NK-92 treated with Interleukin-12 subunit alpha and Interleukin-12 subunit beta, amount 100 ng/mL, for 24 hours (cell line): ENCODE measurements at places on chromosomes 5 and 9.
A peak's percentile ranks its signal among the peaks of the same experiment; 100 is the strongest.

- no peak for DNase-seq
Observed at GRCh38 chr5:94240134-94240533, 378.3 kb downstream of the KIAA0825 start.

GRCh38 chr5:178147406-178147805 lies 6.3 kb downstream of the NHP2 start:
- DNase-seq = no peak

- no peak for DNase-seq
Observed at GRCh38 chr9:36913393-36914211, 120.5 kb downstream of the PAX5 start.

DNA sequence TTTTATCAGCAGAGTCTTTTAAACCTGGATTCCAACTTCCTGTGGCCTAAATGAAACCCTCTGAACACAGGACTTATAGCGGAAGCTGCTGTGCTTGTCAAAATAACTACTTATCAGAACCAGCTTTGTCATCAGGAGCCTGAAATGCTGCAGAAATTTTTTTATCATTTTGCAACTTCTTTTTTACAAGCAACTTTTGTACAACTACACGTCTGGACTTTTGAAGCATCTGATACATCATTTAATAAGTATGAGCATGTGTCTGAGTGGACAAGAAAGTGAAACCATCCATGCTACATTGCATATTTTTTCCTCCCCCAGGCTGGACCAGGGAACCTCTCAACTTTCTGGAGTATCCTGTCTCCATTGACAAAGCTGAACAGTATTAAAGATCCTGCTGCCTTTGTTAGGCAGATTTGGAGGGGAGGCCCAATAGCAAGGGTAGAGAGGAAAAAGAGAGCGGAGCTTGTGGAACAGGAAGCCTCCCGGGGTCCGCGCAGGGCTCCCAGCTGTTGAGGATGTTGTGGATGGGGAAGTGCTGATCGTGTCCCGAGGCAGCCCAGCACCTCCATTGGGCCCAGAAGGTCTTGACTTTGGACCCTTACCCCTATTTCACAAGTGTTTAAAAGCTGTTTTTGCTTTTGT lies 196.6 kb downstream of the MSX2 start:
- no peak for DNase-seq

GRCh38 chr5:165333623-165334022 lies 1828.2 kb downstream of the MAT2B start:
- DNase-seq = no peak

DNA sequence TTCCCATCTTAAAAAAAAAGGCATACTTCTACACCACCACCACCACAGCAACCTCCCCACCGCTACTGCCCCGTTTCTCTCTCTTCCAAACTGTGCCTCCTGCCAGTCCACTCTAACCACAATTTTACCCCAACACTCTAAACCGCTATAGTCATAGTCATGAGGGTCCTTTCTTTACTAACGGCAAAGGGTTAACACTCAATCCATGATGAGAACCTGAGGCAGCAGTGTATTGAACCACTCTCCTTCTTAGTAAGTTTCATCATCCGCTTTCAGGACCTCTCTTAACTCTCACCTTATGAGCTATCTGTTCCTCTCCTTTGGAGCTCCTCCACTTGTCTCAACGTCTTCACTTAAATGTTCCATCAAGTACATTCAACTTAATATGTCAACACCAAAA lies 34.0 kb downstream of the IDNK start:
- DNase-seq = no peak

DNA sequence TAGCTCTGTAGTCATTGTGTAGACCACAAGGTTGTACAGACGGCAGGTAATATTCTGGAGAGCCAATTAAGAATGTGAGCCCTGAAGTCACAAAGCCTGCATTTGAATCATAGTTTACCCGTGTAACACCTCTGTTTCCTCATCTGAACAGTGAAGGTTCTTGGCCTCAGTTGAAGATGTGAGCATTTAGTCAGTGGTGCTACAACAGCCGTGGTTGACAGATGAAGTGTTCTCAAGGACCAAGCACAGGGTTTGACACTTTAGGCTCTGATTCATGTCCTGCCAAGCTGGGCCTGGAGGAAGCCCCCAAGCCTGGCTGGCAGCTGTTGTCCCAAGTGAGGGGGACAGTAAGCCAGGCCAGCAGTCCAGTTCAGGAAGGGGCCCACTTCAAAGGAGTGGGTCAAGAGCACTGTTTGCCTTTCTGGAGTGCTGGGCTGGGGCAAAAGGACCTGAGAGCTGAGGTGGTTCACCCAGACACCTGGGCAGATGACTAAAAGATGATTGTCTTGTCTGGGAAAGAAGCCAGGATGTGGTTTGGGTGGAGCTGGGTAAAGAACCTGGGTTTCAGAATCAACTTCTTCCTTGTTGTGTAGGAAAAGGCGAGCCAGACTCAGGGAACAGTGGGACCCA lies 20.7 kb downstream of the FAXDC2 start:
- peak; percentile 48 for DNase-seq

DNA sequence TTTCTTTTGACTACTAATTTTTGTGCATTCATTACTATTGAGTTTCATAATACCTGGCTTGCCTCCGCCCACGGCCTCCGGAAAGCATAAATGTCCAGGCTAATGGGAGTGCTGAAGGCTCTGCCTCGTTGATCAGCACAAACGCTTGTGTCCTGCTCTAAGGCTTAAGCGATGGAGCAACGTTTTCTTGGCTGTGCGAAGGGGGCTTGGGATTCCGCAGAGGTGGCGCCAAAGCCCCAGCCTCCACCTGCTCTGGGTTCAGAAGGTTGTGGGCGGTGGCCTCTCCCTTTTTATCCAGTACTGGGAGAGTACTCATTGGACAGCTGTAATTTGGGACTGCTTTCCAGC lies 19.7 kb downstream of the ANXA2R start:
- DNase-seq = no peak

DNA sequence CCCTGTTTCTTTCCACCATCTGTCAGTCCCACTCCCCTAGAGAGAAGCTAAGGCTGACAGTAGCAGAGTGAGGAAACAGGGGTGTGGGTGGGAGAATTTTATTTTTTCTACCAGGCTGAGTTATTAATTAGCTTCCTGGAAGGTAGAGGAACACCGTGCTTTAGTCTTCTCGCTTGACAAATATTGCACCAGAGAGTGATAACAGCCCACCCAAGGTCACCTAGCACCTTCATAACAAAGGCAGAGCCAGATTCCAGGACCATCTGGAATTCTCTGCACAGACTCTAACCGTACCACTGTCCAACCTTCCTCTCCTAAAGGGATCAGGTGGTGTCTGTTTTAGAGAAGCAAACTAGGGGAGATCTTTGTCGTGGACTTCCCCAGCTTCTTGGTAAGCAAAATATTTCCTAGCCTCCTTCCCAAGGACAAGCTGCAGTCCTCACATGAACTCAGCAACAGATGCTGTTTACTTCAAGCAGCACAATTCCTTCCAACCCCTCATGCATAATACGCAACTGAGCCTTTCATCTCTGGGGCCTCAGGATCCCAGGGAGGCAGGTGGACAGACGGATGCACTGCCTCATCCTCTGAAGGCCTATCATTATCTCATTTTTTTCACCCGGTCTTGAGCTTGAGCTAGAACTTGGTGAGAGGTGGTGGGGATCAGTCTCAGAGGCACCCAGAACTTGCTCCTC lies 308.7 kb upstream of the BRINP1 start:
- no peak for DNase-seq

DNA sequence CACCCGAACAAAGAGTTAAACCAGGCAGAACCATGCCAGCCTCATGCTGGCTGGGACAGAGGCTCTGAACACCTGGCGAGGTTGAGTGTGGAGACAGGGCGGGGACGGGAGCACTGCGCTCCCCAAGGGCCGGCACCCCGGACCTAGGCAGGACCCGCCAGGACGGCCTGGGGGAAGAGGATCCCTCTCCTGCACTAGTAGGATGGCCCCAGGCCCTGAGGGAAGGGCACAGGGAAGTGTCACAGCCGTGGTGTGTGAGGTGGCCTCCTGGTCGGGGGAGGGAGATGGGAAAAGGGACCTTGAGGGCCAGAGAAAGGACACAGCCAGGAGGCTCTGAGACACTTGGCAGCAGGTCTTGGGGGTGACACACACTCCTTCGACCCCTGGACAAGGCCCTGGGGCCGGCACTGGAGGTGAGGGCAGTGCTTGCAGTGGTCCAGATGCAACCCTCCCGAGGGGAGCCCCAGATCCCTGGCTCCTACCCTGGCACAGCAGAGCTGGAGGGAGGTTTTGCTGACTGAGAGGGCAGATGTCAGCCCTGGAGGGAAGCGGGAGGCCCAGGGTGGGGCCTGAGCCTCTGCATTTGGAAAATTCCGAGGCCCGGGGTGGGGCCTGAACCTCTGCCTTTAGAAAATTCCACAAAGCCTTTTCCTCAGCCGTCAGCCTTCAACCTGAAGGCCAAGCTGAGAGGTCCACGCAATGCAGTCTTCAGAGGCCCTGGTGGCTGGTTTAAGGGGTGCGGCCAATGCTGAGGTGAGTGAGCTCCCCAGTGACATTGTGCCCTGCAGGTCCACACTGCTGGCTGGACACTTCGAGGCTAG lies 24.8 kb upstream of the TERT start:
- DNase-seq = no peak

DNA sequence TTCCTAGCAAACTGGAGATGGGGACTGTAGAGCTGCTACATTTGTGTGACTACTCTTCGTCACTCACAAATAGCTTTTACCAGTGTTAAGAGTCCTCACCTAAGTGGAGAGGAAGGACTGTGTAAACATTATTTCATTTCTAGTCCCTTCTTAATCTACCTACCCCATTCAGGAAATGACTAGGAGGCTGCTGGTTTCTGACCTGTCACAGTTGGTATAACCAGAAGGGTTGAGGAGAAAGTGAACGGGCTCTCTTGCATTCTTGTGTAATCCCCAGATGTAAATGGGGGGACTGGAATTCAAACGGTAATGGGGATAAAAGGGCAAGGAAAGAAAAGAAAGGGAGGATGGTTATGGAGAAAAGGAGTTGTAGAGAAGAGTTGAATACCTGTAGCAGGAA lies 35.4 kb upstream of the BNIP1 start:
- DNase-seq = no peak

DNA sequence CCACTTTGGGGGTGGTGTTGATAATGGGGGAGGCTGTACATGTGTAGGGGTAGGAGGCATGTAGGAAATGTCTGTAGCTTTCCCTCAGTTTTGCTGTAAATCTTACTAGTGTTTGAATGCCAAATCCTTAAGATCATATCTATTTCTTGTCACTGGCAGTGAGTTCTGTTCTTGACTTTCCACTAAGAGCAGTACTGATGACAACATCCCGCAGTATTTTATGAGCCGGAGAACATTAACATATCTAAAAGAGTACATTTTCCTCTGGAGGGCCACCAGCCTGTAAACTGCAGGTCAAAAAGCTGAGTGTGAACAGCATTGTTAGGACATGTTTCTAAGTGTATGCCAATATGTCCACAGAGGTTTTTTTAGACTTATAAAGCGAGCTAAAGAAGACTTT lies 2.5 kb upstream of the HSPB3 start:
- no peak for DNase-seq

DNA sequence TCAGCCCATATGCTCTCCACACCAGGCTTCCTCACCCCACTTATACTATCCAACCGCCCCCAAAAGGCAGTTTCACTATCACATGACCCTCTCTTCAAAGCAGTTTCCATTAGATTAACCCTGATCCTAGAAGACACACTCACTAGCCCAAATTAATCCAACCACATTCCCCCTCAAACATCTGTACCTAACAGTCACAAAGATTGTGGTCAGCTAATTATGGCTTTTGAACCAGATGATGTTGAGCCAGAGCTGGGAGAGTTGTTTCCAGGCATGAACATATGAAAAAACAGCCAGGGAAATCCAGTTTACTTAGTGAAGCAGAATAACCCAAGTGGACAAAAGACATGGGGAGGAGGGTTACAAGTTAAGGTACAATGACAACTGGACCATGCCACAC lies 131.2 kb downstream of the SPOCK1 start:
- no peak for DNase-seq

DNA sequence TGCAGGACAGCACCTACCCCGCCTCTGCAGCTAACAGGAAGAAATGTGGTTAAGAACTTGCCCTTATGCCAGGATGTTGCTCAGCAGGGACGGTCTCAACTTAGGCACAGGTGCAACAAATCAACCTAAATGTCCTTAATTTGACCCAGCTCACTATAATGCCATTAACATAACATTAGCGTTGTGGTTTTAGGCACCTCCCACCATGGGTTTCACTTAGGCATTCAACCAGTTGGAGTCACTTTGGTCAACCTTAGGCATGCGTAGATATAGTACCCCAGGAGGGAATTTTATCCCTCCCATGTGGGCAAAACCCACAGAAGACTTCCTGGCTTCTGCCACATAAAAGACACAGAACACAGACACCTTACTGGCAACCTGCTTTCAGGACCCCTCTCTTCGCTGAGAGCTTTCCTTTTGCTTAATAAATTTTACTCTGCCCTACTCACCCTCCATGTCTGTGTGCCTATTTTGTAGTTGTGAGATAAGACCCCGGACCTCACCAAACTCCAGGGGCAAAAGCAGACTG lies 8.7 kb upstream of the ERAP1 start:
- DNase-seq = peak; percentile 60

DNA sequence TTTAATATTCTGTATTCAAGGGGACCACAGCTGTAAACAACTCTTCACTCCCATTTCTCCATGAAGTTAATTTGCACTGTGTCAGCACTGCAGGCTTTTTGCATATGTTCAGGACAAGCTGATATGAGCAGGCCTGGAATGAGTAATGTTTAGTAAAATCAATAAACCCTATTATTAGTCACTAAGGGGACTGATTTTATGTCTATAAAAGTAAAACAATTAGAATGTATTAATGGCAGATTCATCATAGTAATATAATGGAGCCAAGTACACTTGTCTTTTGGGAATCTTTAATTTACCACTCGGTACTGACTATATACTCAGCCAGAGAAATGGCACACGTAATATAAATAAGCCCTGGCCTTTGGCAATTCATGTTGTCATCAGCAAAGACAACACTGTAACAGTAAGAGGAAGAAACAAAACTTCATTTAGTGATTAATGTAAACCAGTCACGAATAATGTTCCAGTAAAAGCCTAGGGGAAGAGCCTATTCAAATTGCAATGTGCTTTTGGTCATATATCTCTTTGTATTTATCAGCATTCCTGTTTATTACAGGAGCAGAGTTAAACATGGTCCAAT lies 111.6 kb downstream of the ZNF608 start:
- no peak for DNase-seq

GRCh38 chr5:131218392-131218791 lies 45.5 kb upstream of the CDC42SE2 start:
- DNase-seq = no peak

DNA sequence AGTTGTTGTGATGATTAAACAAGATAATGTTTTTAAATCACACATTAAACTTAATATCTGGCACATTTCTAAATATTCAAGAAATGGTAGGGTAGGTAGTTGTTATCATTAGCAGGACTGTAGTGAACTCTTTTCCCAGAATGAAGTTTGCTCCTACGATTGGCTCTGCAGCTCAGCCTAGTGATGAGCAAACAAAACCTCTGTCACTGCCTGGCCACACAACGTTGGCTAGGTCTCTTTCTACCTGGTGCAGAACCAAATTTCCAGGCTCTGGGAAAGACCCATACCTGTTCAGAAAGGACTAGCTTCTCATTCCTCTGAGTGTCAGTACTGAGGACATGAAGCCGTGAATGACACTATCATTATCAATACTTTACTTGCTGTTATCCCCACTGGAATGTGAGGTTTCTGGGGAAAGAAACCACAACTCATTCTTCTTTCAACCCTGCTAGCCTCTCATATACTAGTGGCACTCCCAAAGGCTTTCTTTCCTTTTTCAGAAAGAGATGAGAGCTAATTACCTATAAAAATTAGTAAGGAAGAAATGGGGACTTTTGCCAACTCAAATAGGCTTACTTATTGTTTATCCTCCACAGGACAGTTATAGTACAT lies 219.3 kb upstream of the TRIM32 start:
- no peak for DNase-seq

- DNase-seq = no peak
Observed at GRCh38 chr5:100270023-100270771, 265.0 kb upstream of the FAM174A start.
